ENCODE measurements at places on chromosomes 12 and 14. TPM values are rescaled to one million over a fixed set of nuclear protein-coding genes. Genes with fewer than 3 reads are reported as not detected.
A peak's percentile ranks its signal among the peaks of the same experiment; 100 is the strongest.

KTN1 gene
- 116 TPM for total RNA-seq

DNA sequence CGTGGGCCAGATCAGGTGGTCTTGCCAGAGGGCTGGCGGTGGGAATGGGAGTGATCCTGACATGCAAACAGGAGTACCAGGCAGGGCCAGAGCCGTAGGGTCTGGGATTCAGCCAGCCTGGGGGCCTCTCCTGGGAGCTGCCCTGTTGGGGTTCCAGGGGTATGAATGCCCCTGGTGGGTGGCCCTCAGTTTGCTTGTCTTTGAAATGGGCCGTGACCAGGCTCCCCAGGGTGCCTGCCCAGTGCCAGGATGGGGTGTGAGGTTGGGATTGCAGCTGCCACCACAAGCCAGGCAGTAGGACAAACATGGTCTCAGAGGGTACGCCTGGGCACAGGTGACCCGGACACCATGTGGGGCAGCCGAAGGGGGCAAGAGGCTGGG lies 168.8 kb downstream of the KIF26A start:
- DNase-seq, result no peak

GRCh38 chr12:14473707-14474287 lies 93.9 kb downstream of the PLBD1 start:
- DNase-seq, result no peak

- no peak for DNase-seq
Measured at GRCh38 chr14:67738740-67739504, 37.2 kb downstream of the RDH12 start.

PPP1R1A gene
- not detected for total RNA-seq

DNA sequence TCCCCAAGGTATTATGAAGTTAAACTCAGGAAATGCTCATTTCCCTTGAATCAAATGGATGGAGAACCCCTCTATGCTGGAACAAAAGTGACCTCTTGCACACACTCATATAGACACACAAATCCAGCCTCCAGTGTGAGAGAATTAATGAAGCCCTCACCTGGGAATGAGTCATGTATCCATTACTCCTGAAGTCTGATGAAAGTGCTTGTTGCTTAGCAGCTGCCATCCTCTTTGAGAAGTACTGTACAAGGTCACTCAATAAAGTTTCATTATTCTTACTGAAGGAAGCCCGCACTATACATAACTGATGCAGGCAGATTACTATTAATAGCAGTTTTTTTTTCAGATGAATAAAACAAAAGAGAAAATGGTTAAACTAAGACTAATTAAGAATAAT lies 102.3 kb downstream of the RERG start:
- no peak for DNase-seq

PABPN1 gene
- total RNA-seq, result 259 TPM

GNG2 gene
- total RNA-seq, result 70.0 TPM

DNA sequence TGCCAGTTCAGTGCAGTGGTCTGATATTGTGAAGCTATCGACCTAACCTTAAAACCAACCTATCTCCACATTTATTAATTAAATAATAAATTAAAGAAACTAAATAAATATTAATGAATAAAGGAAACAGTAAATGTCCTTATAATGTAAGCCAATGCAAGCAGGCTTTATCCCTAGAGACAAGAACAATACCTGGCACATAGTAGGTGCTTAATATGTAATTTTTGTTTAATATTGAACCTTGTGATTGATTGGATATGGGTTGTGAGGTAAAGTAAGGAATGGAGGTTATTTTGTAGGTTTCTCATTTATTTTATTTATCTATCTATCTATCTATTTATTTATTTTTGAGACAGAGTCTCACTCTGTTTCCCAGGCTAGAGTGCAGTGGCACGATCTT lies 7.8 kb upstream of the TUBA1B start:
- no peak for DNase-seq

DNA sequence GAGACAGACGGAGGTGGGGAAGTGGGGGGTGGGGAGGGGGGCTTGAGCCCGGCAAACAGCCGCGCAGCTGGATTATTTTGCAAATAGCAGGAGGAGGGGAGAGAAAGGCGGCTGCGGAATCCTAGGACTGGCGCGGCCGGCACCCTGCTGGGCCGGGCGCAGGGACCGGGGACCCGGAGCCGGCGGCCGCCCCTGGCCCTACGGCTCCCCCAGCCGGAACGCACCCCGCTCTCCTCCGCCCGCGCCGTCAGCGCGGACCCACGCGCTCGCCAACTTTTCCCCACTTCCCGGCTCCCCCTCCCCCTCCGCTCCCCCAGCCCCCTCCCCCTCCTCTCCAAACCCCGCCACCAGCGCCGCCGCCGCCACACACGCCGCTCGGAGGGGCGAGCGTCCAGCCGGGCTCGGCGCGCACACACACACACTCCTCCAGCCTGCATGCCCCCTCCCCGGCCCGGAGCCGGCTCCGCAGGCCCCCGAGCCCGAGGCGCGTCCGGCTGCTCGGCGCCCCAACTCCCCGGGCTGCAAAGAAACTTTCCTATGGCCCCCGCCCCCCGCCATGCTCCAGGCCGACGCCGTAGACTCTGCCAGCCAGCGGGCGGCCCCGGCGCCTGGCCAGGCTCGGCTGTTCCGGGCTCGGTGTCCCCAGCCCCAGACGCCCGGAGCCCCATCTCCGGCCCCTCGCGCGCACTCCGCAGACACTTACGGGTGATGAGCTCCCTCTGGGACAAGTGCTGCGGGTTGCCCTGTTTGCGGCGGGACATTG lies 1.4 kb downstream of the BCL11B start:
- no peak for DNase-seq

GRCh38 chr12:127888943-127889719 lies 377.8 kb upstream of the TMEM132C start:
- no peak for DNase-seq

GRIP1 gene
- total RNA-seq, result 0.54 TPM

DNA sequence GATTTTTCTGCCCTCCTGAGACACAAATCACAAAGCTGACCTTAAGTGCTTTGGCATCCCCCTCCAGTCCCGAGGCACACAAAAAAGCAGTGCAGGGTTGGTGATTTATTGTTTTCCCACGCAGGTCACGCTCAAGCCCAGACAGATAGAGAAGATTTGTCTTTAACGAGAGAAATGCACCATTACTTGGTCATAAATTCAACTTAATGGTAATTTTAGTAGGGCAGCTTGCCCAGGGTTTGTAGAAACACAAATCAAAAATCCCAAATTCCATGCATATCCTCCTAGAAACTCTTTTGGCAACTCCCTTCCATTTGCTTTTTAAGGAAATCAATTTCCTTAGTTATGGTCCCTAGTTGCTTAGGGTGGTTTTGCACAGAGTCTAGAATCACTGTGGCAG lies 132.6 kb downstream of the IGF1 start:
- DNase-seq, result no peak

DNA sequence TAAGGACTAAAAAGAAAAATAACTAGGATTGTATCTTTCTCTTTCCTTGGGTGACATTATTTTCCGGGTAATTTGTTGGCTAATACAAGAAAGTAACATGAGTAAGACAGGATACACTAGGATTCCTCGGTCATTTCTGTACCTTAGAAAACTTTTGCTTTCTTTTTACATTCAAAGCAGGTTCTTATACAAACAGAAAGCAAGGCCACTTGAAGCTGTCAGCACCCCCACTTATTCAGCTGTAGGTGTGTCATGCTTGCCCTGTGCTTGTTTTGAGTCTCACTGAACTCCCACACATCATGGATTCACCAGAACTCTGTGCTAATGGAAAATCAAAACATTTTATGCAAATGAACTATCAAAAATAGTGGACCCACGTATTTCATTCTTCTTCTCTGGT lies 266.8 kb upstream of the CLEC14A start:
- DNase-seq, result no peak

TBX5 gene
- total RNA-seq, result not detected

GRCh38 chr14:99026471-99026870 lies 245.5 kb downstream of the BCL11B start:
- no peak for DNase-seq

- DNase-seq, result no peak
Measured at GRCh38 chr12:23096321-23096720, 471.4 kb downstream of the ETNK1 start.

LTBR gene
- total RNA-seq, result 0.33 TPM

DNA sequence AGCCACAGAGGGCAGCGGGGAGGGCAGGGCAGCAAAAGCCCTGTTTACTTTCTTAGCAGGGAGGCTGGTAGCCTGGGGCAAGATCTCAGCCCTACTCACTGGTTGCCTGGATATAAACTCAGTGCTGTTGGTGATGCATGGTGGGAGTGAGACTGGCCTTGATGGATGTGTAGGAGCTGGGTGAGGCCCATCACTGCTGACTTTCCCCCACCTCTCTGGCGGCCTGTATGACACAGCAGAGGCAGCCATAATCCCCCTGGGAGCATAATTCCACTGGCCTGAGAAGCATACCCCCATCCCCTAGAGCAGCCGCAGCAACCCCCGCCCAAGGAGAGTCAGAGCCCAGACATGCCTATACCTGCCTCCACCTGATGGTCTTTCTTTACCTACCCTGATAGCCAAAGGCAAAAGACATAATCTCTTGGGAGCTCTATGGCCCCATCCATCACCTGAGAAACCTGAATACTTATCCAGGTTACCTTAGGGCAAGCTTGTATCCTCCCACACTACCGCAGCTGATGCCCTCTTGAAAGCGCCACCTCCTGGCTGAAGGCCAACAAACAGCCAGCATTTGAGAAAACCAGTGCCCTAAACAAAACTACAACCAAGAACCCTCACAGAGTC lies 59.3 kb downstream of the DNAI7 start:
- no peak for DNase-seq

CMA1 gene
- not detected for total RNA-seq

DNA sequence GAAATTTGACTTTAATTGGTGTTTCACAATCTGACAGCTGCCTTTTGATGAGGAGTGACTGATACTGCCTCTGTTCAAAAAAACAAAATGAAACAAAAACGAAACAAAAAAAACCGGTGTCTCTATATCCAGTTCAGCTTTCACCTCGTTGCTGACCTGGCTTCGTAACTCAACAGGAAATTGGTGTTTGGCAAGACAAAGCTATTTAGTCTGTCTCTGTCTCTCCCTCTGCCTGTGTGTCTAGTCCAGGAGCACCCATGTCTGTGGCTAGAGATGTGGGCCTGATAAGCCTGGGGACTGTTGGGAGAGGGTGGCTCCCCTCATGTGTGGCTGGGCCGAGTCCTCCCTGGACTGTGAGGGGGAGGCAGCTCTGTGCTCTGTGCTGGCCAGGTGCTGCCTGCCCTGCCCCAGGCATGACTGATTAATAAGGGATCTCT lies 11.3 kb downstream of the CACNA1C start:
- no peak for DNase-seq

GRCh38 chr12:82124711-82125380 lies 233.3 kb downstream of the CCDC59 start:
- no peak for DNase-seq

GRCh38 chr12:75471902-75472890 lies 8.4 kb upstream of the GLIPR1 start:
- DNase-seq, result no peak

GRCh38 chr14:101072070-101072469 lies 168.5 kb upstream of the RTL1 start:
- DNase-seq, result no peak

- DNase-seq, result no peak
Measured at GRCh38 chr12:12523229-12523628, 39.4 kb downstream of the DUSP16 start.

- DNase-seq, result no peak
Measured at GRCh38 chr14:23431486-23431885, 4.0 kb downstream of the MYH7 start.

RNASE7 gene
- not detected for total RNA-seq

TMEM19 gene
- 42.6 TPM for total RNA-seq

RPS6KL1 gene
- total RNA-seq, result 5.2 TPM

DNA sequence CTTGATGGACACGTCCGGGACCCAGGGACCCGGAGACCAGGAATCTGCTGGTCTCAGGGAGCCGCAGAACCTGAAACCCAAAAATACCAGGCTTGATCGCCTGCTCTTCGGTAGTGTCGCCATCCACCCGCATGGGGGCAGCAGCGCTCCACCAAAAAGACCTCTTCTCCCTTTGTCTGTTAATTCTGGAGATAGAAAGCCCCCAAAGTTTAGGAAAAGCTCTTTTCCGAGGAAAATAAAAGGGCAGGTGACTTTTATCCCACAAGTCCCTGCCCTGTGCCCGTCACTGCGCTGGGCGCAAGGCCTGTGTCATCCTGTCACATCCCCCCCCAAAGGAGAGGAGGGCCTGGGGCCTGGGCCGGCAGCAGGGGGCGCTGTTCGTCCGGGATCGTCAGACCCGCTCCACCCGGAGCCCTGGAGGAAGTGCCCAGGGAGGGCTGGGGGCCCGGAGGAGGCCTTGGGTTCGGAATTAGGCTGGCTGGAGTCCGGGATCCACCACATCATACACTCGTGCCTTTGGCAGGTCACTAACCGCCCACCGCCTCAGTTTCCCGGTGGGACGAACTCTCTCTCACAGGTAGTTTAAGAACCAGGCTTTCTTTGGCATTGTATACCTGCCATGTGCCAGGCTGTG lies 31.9 kb downstream of the DAD1 start:
- peak; percentile 90 for DNase-seq

DNA sequence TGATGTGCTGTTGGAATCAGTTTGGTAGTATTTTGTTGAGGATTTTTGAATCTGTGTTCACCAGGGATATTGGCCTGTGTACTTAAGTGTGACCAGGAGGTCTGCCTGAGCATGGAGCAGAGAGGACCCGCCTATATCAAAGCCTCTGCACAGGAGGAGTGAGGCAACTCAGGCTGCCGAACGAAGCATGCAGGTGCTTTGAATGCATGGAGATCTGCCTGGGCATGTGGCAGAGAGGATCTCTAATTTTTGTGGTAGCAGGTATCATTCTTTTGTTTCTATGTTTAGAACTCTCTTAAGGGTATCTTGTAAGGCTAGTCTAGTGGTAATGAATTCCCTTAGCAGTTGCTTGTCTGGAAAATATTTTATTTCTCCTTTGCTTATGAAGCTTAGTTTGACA lies 26.9 kb downstream of the RAB3IP start:
- DNase-seq, result no peak

DNA sequence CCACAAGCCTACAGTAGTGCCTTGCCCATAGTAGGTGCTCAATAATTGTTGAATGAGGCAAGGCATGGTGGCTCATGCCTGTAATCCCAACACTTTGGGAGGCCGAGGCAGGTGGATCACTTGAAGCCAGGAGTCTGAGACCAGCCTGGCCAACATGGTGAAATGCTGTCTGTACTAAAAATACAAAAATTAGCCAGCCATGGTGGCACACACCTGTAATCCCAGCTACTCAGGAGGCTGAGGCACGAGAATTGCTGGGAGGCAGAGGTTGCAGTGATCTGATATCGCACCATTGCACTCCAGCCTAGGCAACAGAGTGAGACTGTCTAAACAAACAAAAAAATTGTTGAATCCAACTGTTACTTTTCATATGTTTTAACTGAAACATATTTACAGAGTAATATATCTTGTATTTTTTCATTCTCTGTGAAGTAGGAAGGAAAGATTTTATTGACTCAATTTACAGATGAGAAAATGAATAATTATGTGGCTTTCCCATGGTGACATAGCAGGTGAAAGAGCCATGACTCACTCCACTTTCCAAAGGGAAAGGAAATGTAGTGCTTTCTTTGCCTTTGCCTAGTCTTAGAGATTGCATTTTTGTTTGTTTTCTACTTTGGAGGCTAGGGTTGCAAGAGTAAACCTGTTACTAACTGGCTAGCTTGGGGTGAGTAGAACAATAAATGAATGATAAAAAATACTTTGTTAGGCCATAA lies 95.4 kb upstream of the SLC38A4 start:
- DNase-seq, result no peak
